ENCODE measurements at places on chromosomes 4 and X.

GRCh38 chrX:47080215-47080914 lies 2.1 kb downstream of the RGN start:
- no peak for DNase-seq

DNA sequence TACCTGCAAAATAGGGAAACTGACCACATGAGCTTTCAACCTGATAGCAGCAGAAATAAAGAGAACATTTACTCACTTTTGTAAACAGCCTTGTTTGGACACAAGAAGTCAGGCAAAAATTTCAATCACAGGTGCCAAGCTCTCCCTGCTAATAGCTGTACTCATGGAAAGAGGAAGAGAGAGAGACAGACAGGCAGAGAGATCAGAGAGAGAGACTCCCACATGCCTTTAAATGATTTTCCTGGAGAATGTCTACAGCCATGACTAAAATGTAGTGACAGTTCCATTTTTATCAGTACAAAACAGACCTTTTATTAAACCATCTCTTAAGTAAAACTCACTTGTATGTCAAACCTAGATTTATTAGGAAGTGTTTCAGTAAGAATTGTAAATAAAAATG lies 752.9 kb downstream of the TRAM1L1 start:
- no peak for DNase-seq

- DNase-seq = no peak
Observed at GRCh38 chrX:9862953-9863352, 76.7 kb downstream of the SHROOM2 start.

DNA sequence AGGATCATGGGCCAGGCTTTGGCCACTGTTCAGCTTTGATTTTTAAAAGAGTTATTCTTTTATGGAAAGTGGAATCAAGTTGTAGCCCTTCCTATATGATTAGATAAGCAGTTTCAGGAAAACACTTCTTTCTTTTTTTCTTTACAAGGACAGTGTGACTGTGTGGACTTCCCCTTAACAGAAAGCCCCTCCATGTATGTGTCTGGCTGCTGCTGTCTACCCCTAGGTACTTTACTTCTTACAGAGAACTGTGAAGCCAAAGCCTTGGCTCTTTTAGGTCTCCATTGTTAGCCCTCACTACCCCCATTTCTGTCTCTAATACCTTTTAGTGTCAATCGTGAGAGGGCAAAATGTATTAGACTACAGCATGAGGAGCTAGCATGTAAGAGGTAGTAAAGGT lies 19.1 kb downstream of the VSIG1 start:
- DNase-seq = no peak

- no peak for DNase-seq
Observed at GRCh38 chr4:15100994-15101695, 98.9 kb downstream of the CPEB2 start.

DNA sequence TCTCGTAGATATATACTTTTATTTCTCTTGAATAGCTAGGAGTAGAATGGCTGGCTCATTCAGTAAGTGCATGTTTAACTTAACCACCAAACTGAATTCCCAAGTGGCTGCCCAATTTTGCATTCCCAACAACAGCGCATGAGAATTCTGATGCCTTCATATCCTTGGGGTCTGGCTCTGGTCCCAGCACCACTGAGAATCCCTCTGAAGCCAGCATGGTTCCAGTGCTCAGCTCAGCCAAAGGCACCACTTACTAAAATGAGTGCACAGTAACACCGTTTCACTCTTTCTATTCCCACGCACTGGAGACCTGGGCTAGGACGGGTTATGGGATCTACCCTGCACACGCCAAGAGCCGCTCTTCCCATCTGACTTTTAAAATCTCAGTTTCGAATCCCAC lies 60.4 kb downstream of the CASP3 start:
- DNase-seq = no peak

GRCh38 chr4:151660676-151661075 lies 100.1 kb downstream of the GATB start:
- no peak for DNase-seq

DNA sequence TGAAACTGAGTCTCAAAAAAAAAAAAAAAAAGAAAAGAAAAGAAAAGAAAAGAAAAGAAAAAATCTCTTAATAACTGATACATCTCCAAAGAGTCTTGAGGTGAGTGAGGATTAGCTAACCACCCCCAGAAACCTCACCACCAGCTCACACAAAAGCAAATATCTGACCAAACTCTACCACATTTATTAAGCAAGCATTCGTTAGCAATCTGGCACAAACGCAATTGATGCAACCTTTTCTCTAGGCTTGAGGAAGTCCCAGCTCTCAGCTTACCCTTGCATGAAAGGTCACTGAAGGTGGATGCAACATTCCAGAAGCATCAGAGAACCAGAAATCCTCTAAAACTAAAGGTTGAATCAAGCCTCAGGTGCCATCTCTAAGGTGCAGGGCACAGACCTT lies 231.9 kb upstream of the BCOR start:
- no peak for DNase-seq

GRCh38 chrX:10617999-10618351 lies 2.4 kb downstream of the MID1 start:
- DNase-seq = no peak

DNA sequence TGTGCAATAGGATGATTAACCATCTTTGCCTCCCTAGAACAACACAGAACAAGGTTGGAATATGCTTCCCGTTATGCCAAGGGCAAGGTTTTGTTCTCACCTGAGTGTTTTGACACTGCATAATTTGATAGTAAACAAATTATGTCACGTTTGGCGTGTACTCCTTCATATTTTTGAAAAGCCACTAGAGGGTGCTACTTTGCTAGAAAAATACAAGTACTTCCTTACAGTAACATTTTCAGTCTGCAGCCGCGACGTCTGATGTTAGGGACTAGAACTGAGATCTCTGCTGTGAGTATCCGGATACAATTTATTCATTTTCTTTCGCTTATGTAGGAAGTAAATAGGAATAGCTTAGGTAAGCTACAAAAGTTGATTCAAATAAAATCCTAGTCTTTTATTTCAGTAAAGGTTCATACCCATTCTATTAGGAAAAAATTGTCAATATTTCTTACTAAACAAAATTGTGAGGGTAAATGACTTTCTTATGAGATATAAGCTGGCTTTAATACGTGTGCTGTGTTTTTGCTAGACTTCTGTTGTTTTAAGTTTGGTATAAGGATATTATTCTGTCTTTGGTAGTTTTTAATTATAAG lies 181.1 kb upstream of the WDFY3 start:
- DNase-seq = no peak

GRCh38 chr4:158823461-158823873 lies 54.6 kb downstream of the FNIP2 start:
- DNase-seq = no peak

DNA sequence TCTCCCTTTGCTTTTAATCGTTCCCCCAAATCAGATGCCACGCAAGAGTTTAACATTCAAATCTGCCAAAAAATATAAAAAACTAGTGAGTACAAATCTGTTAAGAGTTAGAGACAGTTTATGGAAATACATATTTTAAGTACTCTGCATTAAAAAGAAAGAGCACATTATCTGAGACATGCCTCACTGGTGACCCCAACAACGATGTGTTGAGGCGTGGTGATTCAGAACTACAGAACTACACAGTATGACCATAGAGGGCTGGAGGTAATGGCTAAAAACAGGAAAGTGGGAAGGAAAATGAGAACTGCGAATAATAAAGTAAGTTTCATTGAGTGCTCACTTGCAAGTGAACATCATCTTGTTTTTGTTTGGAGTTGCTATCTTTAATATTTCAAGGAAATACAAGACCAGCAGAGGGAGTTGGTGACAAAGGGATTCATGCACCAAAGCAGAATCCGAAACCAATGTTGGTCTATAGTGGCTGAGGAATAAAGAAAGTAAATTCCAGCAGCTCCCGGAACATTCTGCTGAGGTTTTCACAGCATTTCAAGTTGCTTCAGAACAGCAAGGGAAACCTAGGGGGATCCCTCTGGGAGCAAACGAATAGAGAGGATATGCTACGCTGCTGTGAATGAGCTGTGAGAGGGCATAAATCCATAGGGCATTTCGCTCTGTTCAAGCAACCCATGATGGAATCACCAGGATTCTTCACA lies 92.2 kb downstream of the DCHS2 start:
- DNase-seq = no peak

DNA sequence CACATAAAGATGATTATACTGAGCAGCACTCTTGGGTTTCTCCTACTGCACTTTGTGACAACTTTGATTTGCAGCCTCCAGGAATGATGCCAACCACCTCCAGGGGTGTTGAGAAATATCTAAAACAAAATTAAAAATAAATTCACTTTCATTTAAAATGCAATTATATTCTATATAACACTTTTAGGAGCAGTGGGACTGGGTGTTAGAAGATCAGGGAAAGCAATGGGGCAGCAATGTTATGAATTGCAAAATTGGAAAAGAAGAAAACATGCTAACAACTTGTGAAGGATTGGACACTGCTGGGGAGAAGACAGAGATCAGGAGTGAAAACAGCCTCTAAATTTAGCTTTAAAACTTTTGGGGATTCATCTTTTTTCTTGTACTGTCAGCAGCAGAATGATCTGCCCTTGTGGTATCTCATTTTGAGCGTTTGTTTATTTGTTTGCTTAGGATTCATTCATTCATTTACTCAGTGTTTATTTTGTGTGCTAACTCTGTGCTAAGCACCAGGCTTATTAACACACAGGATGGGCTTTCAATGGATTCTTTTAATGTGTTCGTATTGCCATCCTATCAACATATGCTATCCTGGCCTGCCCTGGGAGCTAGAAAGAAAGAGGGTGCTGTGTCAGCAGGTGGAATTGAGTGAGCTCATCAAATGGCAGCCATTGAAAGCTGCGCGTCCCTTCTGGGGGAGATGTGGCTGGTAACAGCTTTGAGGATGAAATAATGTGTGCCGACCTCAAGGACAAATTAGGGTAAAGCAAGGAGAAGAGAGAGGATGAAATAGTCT lies 96.5 kb downstream of the FRMPD4 start:
- DNase-seq = no peak

GRCh38 chr4:172650758-172651530 lies 517.7 kb upstream of the GALNT7 start:
- DNase-seq = no peak

DNA sequence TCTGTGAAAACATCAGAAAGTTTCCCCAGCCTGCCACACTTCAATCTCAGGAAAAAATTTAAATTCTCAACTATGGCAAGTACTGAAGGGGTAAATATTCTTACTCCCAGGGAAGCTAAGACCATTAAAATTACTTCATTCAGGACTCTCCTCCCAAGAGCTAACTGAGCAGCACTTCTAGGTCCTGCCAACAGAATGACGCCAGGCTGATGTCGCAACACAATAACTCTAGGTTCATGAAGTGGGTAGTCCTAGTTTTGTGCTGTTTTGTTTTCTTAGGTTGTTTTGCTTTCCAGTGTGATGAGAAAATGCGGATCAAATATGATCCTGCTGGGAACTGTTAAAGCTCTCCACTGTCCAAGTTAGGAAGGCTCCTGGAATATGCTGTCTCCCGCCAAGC lies 180.0 kb downstream of the NKX6-1 start:
- DNase-seq = no peak

DNA sequence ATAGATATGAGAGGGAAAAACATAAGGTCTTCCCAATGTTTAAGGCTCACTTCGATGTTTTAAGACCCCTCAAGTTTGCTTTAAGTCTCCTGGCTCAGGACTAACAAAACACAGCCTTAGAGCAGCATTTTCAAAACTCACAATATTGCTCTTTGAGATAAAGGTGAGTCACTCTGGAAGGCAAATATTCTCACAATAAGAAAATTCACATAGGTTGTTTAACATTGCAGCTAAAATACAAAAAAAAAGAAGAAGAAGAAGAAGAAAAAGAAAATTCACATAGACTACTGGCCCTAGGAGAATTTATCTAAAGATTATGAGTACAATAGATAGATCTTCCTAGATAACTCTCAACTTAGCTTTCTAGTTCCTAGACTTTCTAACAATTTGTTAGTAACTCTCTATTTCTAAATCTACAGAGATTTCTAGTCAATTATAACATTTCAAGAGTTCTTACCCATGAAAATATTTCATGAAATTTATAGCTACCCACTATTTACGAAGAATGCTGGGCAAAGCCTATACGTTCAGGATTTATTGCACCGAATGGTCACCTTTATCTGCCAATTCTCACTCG lies 267.0 kb downstream of the CHIC1 start:
- DNase-seq = no peak

DNA sequence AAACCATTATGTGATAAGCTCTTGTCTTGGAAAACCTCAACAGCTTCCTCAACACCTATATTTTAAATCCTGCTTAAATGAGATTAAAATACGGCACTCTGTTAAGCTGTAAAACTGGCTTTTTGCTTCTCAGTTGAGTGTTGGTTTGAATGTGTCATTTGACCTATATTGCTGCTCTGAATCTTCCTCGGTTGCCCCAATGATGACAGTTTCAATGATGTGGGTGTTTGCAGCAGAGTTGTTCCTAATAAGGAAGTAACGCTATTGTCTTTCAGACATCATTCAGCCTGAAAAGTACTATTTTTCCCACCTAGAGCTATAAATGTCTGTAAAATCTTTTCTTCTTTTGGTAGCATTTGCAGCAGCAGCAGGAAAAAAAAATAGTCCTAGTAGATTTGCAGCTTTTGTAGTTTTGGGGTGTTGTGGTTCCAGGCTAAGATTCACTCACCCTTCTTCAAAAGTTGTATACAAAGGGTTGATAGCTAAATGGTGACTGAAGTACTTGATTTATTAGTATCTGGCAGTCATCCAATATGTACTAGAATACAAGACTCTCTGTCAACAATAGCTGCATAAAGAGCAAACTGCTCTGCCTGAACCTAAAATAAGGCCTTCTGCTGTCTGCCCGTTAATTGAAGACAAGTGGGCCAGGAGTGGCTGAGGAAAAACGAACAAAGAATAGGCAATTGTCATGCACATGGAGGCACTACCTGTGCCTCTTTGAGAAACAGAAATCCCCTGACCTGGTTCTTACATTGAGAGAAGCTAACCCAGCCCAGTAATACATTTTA lies 333.1 kb downstream of the IL1RAPL1 start:
- no peak for DNase-seq

- DNase-seq = no peak
Observed at GRCh38 chr4:132859929-132860328, 289.2 kb upstream of the PCDH10 start.

GRCh38 chrX:109826954-109827708 lies 94.1 kb upstream of the ACSL4 start:
- no peak for DNase-seq

DNA sequence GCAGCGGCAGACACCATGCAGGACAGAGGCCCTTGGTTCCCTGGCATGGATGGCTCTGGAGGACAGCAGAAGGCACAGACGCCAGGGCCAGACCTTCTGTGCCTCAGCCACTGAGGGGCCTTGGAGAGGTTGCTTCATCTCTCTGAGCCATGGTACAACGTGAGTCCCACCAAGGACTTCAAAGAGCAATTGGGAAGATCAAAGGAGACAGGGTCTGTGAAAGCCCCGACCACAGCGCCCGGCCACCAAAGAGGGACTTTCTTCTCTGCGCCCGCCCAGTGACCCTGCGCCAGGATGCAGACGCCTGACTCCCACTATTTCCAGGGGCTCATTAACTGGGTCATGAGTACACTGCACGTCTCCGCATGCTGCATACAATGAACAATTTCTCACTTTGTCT lies 174.0 kb downstream of the AFAP1 start:
- no peak for DNase-seq

DNA sequence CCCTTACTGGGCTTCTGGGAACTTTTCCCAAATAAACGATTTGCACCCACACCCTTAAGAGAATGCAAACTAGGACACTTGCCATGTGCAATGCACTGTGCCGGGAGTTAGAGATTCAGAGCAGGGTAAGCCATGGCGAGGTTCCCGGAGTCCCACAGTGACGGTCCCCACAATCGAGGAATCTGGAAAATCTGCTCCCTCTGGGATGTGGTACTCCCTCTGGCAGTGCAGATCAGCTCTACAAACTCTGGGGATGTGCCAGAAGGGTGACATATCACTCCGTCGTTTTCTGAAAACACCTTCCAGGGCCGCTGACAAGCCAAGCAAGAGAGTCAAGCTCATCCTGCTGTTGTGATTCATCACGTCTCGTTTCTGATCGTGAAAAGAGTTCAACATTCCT lies 537.5 kb downstream of the BCOR start:
- DNase-seq = no peak
